ENCODE measurements at places on chromosomes 11 and 22. TPM values are rescaled to one million over a fixed set of nuclear protein-coding genes. Genes with fewer than 3 reads are reported as not detected.

Gene DMC1
- total RNA-seq = 1.5 TPM

Gene BIK
- total RNA-seq = not detected

Gene MEI1
- 1.4 TPM for total RNA-seq

Gene PLEKHB1
- total RNA-seq = 3.5 TPM

Gene C22orf31
- total RNA-seq = not detected

Gene MMP10
- not detected for total RNA-seq

Gene ABCG4
- total RNA-seq = 0.75 TPM

Gene PKP3
- total RNA-seq = 0.42 TPM

Data from aorta (tissue), 5 donors.